ENCODE measurements at places on chromosomes 5 and 9.

DNA sequence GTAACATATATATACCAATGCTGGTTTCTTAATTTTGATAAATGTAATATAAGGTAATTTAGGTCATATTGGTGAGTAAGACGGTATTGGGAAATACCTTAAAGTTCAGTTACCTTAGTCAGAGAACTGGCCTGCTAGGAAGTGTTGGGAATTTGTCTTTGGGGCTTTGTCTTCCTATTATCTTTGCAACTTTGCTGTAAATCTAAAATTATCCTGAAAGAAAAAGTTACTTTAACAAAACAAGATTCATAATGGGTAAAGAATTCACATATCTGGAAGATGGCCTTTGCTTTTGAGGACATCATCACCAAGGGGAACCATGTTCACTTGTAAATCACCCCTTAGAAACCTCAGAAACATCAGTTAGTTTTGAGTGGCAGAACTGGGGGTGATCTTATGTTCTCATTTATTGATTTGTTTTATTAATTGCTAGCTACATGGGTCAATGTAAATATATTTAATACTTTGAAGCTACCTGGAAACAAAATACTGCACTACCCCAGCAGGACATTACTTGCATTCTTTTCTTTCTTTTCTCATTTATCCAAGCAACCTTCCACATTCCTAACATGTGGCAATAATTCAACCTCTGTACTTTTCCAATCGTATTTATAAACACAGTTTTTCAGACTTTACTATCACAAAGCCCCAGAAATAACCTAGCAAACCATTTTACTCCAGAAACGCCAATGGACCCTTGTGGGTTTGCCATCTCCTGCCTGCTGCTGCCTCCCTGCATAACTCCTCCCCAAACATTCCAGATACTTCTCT is 41.4 kb downstream of the GLIS3 start:
- DNase-seq, result no peak

DNA sequence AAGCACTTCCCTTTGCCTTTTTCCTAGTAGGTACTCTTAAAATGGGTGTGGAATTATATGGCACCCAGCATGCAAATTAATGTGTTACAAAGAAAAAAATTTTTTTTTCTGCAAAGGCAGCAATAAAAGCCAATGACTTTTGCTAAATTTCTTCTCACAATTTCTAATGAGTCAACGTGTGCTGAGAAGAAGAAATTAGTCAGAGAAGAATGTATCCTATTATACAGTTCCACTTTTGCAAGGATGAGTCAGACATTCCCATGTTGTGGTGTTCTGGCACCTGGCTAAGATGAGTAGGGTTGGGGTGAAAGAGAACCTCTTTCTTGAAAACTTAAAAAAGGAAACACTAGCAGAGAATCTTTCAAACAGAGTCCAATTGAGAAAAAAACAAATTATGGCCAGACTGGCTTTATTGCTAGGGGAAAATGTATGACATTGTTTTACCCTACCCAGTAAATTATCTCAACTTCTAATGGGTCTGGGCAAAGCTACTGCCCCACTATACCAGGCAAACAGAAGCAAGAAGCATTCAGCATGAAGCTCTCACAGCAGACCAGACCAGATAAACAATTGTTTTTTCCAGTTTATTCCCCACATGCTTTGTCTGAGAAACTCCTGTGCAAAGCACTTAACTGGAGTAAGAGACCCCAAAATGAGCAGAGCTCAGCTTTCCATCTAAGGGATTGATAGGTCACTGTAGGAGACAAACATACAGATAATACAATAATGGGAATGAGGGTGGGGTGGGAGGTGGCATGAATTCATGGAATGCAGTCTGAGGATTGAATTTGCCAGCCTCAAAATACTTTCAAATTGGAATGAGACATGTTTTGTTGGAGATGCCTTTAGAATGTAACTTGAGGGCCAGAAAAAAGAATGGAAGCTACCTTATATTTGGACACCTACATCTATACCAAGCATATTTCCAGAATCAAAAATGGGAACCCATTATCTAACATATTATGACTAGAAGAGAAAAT is 220.8 kb upstream of the RFX3 start:
- peak; percentile 34 for DNase-seq

DNA sequence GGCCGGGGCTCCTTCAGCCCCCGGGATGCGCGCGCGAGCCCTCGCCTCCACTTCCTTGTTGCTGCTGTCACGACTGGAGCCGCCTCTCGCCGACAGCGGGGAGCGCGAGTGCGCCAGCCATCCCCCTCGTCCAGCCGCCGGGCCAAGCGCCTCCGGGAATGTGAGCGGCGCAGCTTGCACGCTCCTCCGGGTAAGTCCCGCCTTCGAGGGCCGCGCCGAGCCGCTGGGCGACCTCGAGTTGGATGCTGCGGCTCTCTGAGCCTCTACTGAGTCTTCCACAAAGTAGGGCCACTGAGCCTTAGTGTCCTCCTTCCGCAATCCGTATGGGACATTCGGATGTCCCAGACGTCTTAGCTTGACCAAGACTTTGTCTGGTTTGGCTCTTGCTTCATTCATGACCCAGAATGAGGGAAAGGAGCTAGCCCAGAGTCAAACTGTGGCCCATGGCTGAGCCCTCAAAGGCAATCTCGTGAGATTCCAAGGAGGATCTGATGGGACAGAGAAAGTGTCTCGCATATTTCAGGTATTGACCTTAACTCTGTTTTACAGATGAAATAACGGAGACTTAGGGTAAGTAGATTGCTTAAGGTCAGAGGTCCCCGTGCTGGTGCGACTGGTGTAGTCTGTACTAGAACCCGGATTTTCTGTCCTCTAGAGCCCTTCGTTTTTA is 586 bp downstream of the HMGXB3 start:
- DNase-seq, result peak; percentile 22

GRCh38 chr9:15277400-15278090 is 29.5 kb downstream of the TTC39B start:
- no peak for DNase-seq

DNA sequence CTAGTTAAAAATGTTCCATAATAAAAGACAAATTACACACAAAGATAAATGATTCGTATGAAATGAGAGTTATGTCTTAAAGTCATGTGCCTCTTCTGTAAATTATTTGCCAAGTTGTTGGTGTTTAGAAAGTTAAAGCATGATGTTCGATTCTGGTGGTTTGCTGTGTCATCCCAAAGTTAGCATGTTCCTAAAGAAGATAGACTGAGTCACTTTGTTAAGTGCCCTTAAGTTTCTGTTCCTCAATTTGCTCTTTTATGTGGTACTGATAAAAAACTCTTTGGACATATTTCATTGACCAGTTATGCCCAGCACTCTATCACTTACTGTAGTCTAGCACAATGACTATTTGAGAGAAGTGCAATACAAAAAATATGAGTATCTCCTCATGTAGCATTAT is 366.9 kb upstream of the ZNF608 start:
- DNase-seq, result no peak

All from stimulated activated CD4-positive, alpha-beta T cell treated with anti-CD3 and anti-CD28 coated beads, Interleukin-12 subunit alpha, Interleukin-12 subunit beta, amount 100 ng/mL, for 24 hours (primary cell).